ENCODE measurements at places on chromosomes 6 and 20.

DNA sequence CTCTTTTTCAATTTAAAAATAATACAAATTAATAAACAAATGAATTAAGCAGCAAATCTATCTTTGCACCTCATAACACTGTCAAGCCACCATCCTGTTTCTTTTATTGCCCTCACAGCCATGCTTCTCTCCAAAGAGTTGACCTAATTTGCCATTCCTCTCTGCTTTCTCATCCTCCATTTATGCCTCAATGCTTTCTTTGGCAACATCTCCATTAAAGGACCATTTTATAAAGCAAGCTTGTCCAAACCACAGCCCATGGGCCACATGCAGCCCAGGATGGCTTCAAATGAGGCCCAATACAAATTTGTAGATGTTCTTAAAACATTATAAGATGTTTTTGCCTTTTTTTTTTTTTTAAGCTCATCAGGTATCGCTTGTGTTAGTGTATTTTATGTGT is 26.4 kb upstream of the MEI4 start:
- H3K4me3 ChIP-seq, result no peak overlapping the region
- H3K36me3 ChIP-seq, result no peaks in the 10 kb centered on the region
- no peak overlapping the region for H3K27ac ChIP-seq
- H3K4me1 ChIP-seq, result no peaks in the 10 kb centered on the region

- H3K27ac ChIP-seq, result no peak overlapping the region
- peak; percentile 92 for ATAC-seq
- peaks cover 6% of the 10 kb centered on the region for H3K27me3 ChIP-seq
- no peak overlapping the region for H3K4me3 ChIP-seq
Observed at GRCh38 chr20:46520976-46521579, 7.7 kb upstream of the ZNF334 start.

GRCh38 chr6:16049168-16049567 is 79.7 kb upstream of the MYLIP start:
- peaks cover 4% of the 10 kb centered on the region for H3K27me3 ChIP-seq
- H3K4me3 ChIP-seq, result no peak overlapping the region
- no peaks in the 10 kb centered on the region for H3K36me3 ChIP-seq
- no peaks in the 10 kb centered on the region for H3K4me1 ChIP-seq
- no peak overlapping the region for H3K27ac ChIP-seq
- no peak for ATAC-seq

GRCh38 chr6:149060985-149061760 is 256.3 kb upstream of the TAB2 start:
- peaks cover 40% of the 10 kb centered on the region for H3K4me1 ChIP-seq
- peak overlapping the region; percentile 97 for H3K4me3 ChIP-seq
- no peak for ATAC-seq
- H3K27ac ChIP-seq, result peak overlapping the region; percentile 96

DNA sequence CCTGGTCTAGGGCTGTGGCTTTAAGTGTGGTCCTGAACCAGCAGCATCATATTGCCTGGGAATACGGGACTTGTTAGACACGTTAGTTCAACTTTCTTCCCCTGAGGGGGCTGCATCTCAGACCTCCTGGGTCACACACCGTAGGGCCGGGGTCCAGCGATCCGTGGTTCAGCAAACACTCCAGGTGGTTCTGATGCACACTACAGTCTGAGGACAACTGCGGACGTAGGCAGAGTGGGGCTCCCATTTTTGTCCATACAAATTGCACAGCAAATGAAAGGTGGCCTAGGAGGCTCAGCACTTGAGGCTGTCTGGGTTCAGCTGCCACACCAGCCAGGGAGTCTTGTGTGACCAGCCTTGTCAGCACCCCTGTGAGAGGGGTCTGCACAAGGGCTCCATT is 233.1 kb downstream of the QKI start:
- H3K27me3 ChIP-seq, result peaks cover 9% of the 10 kb centered on the region
- H3K4me1 ChIP-seq, result no peaks in the 10 kb centered on the region
- H3K4me3 ChIP-seq, result no peak overlapping the region
- H3K27ac ChIP-seq, result no peak overlapping the region
- no peak for ATAC-seq
- no peaks in the 10 kb centered on the region for H3K36me3 ChIP-seq

DNA sequence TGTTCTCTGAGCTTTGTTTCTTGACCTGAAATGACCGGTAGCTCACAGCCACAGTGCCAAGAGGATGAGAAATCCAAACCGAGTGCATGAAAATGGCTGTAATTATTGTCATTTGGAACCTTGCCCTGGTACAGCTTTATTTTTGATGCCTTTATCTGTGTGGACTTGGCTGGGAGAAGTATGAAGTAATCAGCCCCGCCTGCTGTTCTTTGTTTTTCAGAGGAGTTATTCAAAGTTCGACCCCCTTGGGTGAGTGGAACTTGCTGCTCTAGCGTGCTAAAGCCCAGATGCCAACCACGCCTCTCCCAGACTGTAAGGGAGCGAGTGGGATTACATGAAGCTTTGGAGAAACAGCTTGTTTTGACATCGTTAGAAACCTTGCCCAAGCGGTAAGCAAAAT is 48.3 kb downstream of the ECT2L start:
- ATAC-seq, result no peak
- no peak overlapping the region for H3K27ac ChIP-seq
- H3K36me3 ChIP-seq, result no peaks in the 10 kb centered on the region
- H3K4me3 ChIP-seq, result no peak overlapping the region

DNA sequence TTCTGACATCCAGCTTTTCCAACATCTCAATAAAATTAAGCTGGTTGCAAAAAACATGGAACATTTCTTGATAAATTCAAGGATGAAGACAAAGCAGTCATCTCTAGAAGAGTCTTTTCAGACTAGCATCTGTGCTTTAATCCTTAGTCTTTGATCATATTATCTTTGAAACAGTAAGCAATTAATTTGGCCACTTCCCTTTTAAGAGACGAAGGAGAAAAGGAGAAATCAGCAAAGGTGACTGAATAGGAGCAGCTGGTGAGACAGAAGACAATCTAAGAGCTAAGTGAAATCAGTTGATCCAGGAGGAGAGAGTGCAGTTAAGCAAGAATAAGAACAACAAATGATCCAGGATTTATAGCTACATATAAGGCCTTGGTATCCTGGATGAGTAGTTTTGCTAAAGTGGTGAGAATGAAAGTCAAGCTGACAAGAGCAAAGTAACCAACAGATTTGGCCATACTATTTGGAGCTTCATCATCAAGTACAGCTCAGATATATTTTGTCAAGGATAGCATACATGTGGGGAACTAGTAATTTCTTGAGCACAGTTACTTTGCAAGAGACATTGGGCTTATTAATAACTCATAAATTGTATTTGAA is 215.5 kb downstream of the ADGB start:
- no peak for ATAC-seq
- H3K4me1 ChIP-seq, result no peaks in the 10 kb centered on the region
- H3K36me3 ChIP-seq, result no peaks in the 10 kb centered on the region
- H3K4me3 ChIP-seq, result no peak overlapping the region

DNA sequence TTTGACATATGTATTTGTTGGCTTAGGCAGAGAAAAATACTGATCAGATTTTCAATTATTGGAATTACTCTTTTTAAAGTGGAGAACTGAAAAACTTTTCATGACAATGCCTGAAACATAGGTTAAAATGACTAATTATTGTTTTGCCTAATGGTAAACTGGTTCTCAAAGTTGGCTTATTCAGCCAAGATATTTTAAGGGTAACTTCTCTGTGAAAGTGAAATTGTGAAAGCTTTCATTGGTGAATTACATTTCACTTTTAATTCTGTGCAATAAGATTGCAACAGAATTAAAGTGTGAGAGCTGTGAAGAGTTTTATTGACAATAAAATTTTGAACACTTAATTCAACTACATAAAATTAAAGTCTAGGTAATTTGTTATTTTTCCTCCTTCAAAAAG is 24.5 kb downstream of the KIAA0408 start:
- ATAC-seq, result no peak
- no peaks in the 10 kb centered on the region for H3K36me3 ChIP-seq
- peaks cover 3% of the 10 kb centered on the region for H3K27me3 ChIP-seq

Measured in activated T-helper 17 cell treated with anti-CD3 and anti-CD28 coated beads, Interleukin-2, amount 50 U/mL, for 72 hours (primary cell).